ENCODE measurements at places on chromosomes 7 and 10.

DNA sequence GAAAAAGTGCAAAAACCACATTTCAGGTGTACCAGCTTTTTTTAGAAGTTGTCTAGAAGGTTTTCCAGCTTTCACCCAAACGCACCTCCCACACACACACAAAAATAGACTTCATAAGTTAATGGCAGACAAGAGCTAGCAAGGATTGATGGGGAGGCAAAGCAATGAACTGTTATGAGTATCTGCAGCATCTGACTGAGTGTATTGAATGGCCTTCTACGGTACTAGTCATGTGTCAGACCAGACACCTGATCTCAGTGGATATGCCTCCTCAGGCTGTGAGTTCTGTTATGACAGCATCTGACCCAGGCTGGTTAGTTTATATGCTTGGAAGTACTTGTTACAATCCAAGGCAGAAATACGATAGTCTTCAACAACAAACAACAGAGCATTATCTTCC, 406.1 kb upstream of the AUTS2 start:
- H3K27ac ChIP-seq = no peak overlapping the region
- H3K4me1 ChIP-seq = no peaks in the 10 kb centered on the region
- no peak overlapping the region for H3K4me3 ChIP-seq
- DNase-seq = no peak
- H3K36me3 ChIP-seq = no peaks in the 10 kb centered on the region

DNA sequence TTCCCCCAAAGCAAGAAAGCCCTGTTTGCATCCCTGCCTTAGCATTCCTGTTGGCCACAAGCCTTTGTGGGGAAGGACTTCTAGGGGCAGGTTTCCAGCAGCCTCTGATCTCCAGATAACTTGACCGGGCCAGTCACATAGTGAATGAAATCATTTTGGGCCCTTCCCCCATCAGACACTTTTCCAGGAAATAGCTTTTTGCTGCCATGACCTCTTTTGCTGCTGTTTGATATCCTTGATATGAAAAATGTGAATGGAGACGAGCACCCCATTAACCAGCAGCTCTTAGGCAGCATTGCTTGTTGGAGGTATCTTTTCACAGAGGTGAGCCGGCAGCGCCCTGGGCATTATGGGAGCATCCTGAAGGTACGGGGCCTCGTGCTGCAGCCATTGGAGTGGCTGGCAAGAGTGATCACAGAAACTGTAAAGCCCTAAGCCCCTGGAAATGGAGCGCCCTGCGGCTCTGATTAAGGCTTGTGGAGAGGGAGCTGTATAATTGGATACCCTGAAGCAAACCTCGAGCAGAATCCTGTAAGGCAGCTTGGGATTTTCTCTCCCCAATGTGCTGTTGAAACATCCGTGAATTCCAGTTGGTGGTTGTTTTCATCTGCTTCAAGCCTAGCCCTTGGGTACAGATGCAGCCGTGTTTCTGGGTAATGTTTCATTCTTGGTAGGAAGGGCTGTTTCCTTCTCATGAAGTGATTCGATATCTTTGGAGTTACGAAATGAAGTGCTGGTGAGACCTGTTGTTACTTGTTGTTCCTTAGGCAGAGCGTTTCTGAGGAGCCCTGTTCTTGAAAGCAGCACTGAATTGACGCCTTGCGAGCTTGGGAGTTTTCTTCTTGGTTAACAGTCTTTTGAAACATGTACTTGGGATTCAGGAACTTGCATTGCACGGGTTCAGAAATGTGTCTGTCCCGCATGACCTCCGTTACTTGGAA, 179.0 kb downstream of the PTEN start:
- no peak overlapping the region for H3K4me3 ChIP-seq
- H3K27me3 ChIP-seq = no peaks in the 10 kb centered on the region
- no peak overlapping the region for H3K27ac ChIP-seq

DNA sequence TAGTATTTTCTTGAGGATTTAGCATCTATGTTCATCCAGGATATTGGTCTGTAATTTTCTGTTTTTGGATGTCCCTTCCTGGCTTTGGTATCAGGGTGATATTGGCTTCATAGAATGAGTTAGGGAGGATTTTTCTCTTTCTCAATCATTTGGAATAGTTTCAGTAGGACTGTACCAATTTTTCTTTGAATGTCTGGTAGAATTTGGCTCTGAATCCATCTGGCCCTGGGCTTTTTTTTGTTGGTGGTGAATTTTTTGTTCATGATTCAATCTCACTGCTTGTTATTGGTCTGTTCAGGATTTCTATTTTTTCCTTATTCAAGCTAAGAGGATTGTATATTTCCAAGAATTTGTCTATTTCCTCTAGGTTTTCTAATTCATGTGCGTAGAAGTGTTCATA, 192.7 kb downstream of the KIF20B start:
- H3K36me3 ChIP-seq = no peaks in the 10 kb centered on the region
- no peak overlapping the region for H3K4me3 ChIP-seq
- H3K27me3 ChIP-seq = no peaks in the 10 kb centered on the region
- no peak for DNase-seq
- no peaks in the 10 kb centered on the region for H3K4me1 ChIP-seq
- no peak overlapping the region for H3K27ac ChIP-seq

- H3K27me3 ChIP-seq = peaks cover 5% of the 10 kb centered on the region
- H3K36me3 ChIP-seq = no peaks in the 10 kb centered on the region
- DNase-seq = no peak
- H3K4me3 ChIP-seq = no peak overlapping the region
- H3K27ac ChIP-seq = no peak overlapping the region
- no peaks in the 10 kb centered on the region for H3K4me1 ChIP-seq
Observed at GRCh38 chr7:2497065-2497464, 20.9 kb upstream of the GRIFIN start.

DNA sequence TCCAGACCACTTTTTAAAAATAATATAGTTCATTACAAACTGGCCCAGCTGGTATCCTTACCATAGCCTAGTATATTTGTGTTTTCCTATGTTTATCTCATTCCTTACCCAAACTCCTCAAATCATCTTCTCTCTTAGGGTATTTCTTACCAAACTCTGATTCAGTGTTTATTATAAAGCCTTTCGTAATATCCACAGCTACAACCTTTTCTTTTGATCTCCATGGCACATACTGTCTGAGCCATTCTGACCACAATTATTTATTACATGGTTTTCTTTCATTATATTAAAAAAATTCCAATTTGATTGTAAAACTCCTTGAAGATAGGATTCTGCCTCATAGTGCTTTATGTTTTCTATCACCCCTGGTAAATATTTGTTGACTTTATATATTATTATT, 94.2 kb downstream of the LRMDA start:
- no peaks in the 10 kb centered on the region for H3K27me3 ChIP-seq
- no peak overlapping the region for H3K27ac ChIP-seq
- H3K4me1 ChIP-seq = peaks cover 2% of the 10 kb centered on the region

DNA sequence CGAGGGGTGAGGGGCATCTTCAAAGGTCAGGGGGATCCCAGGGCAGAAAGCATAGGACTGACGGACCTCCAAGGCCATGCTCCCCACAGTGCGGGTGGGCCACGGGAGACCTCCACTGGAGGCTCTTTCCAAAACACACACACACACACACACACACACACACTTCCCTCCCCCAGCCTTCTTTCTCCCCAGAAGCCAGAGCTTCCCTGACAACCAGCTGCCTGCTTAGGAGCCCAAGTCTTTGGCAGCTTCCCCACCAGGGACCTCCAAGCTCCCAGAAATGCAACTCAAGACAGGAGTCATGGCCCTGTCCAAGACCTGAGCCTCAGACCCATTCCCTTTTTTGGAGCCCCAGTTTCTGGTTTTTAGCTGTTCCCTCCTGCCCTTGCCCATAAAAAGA, 710 bp upstream of the C10orf105 start:
- H3K27me3 ChIP-seq = no peaks in the 10 kb centered on the region
- no peak for DNase-seq
- H3K4me1 ChIP-seq = peaks cover 8% of the 10 kb centered on the region
- no peak overlapping the region for H3K4me3 ChIP-seq

Data from adrenal gland (tissue), 19 donors.